GM12878 (cell line): ENCODE measurements at places on chromosomes 2 and 18. TPM values are rescaled to one million over a fixed set of nuclear protein-coding genes. Genes with fewer than 3 reads are reported as not detected.

MSH2 gene
- 51.1 and 53.8 TPM in 2 replicates for total RNA-seq

ITPRIPL1 gene
- total RNA-seq: 23.8 and 28.7 TPM in 2 replicates

ASB18 gene
- total RNA-seq: not detected in 2 replicates

GRCh38 chr2:173232956-173233744 is 121.5 kb upstream of the CDCA7 start:
- H3K36me3 ChIP-seq: no peaks in the 10 kb centered on the region
- H3K27me3 ChIP-seq: no peaks in the 10 kb centered on the region
- no peak overlapping the region for H3K27ac ChIP-seq
- H3K4me3 ChIP-seq: no peak overlapping the region
- no peaks in the 10 kb centered on the region for H3K4me1 ChIP-seq
- DNase-seq: no peak

DNA sequence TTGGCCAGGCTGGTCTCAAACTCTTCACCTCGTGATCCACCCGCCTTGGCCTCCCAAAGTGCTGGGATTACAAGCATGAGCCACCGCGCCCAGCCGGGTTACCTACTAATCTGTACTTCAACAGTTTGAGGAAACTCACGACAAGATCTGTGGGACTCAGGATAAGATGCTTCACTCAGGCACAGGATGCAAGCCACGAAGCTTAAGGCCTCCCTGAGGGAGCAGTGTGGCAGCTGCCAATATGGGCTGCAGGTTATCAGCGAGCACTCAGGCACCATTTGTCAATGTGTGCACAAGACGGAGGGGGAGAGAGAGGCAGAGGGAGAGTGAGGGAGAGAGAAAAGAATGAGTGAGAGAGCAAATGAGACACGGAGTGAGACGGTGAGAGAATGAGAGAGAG is 173.6 kb upstream of the RAB6C start:
- no peak for DNase-seq
- H3K4me3 ChIP-seq: no peak overlapping the region
- H3K27ac ChIP-seq: no peak overlapping the region
- no peaks in the 10 kb centered on the region for H3K36me3 ChIP-seq

KIF1A gene
- total RNA-seq: 0.51 and 0.95 TPM in 2 replicates

DNA sequence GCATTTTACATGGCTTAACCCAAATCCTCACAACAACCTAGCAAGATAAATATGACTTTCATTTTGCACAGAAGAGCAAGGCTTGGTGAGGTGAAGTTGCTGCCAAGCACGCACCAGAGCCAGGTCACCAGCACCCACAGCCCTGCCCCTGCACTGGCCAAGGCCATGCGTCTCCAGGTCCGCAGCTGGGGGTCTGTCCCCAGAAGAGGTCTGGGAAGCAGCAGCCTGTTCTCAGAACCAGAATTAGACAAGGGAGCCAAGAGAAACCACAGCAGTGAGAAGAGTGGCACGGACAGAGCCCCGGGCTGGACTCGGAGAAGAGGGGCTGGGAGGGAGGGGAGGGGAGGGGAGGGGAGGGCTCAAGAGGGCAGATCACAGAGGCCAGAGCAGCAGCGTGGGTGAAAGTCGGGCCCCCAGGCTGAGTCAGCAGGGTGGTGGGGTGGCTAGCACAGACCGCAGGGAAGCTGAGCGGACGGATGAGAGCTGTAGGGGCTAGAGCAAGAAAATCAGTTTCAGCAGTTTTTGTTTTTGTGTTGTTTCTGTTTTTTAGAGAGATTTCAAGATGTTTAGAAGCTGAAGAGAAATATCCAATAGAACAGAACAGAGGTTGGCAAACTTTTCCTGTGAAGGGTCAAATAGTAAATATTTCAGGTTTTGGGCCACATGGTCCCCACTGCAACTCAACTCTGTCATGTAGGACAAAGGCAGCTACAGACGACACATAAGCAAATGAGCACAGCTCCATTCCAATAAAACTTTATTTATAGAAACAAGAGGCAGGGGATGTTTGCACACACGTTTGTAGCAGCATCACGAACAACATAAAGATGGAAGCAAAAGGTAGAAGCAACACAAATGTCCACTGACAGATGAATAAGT is 7.4 kb upstream of the MTERF4 start:
- H3K4me1 ChIP-seq: peaks cover 33% of the 10 kb centered on the region
- no peaks in the 10 kb centered on the region for H3K27me3 ChIP-seq
- H3K36me3 ChIP-seq: peaks cover 12% of the 10 kb centered on the region
- peak overlapping the region; percentile 11 for H3K4me3 ChIP-seq
- DNase-seq: no peak

REG1B gene
- total RNA-seq: 2.7 and 3.9 TPM in 2 replicates

- DNase-seq: no peak
- peaks cover 2% of the 10 kb centered on the region; the same call in 1 of the 2 replicates for H3K27me3 ChIP-seq
- H3K27ac ChIP-seq: no peak overlapping the region
- H3K4me1 ChIP-seq: no peaks in the 10 kb centered on the region
- H3K36me3 ChIP-seq: no peaks in the 10 kb centered on the region
These were observed 19.0 kb upstream of the IGFBP5 start for GRCh38 chr2:216714376-216714775.

CEP68 gene
- 10.8 and 11.1 TPM in 2 replicates for total RNA-seq

- H3K27me3 ChIP-seq: no peaks in the 10 kb centered on the region
- no peak for DNase-seq
- peaks cover 5% of the 10 kb centered on the region for H3K4me1 ChIP-seq
- no peak overlapping the region for H3K27ac ChIP-seq
These were observed 48.4 kb downstream of the TANK start for GRCh38 chr2:161208527-161209139.

- DNase-seq: peak; percentile 17
- no peaks in the 10 kb centered on the region for H3K36me3 ChIP-seq
- no peaks in the 10 kb centered on the region for H3K27me3 ChIP-seq
- no peaks in the 10 kb centered on the region for H3K4me1 ChIP-seq
These were observed 101.9 kb downstream of the NOL4 start for GRCh38 chr18:34122724-34123334.

GRCh38 chr2:107775791-107776190 is 50.9 kb upstream of the RGPD4 start:
- no peak for DNase-seq
- no peaks in the 10 kb centered on the region for H3K27me3 ChIP-seq
- H3K27ac ChIP-seq: no peak overlapping the region
- H3K4me1 ChIP-seq: no peaks in the 10 kb centered on the region

CENPA gene
- 32.1 and 33.7 TPM in 2 replicates for total RNA-seq

PTPRN gene
- total RNA-seq: not detected in 2 replicates

DNA sequence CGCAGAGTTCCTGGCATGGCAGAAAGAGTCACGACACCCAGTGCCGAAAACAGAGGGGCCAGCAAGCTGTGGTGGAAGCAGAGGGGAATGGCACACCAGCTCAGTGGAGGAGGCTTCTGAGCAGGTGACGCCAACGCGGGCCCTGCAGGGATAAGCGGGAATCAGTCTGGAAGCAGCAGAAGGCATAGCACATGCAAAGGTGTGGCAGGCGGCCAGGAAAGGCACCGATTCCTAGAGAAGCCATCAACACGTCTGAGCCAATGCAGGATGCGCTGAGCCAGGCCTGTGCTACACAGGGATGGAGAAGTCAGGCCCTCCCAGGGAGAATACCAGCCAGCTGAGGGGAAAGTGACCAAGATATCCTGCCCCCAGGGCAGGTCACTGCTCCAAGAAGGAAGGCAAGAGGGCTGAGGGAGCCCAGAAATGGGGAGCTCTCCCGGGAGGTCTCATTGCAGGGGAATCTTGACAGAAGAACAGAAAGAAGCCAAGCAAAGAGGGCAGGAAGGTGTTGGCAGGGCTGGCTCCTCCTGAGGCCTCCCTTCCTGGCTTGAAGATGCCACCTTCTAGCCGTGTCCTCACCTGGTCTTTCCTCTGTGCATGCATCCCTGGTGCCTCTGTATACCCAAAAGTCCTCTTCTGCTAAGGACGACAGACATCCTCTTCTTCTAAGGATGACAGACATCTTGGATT is 16.3 kb downstream of the TEX51 start:
- H3K36me3 ChIP-seq: no peaks in the 10 kb centered on the region
- no peaks in the 10 kb centered on the region for H3K4me1 ChIP-seq
- DNase-seq: no peak
- H3K27me3 ChIP-seq: no peaks in the 10 kb centered on the region
- H3K27ac ChIP-seq: no peak overlapping the region

- peaks cover 18% of the 10 kb centered on the region for H3K36me3 ChIP-seq
- peaks cover 2% of the 10 kb centered on the region; the same call in 1 of the 2 replicates for H3K4me1 ChIP-seq
- no peak overlapping the region for H3K4me3 ChIP-seq
These were observed 109.6 kb upstream of the EML6 start for GRCh38 chr2:54613794-54614257.

- H3K4me3 ChIP-seq: no peak overlapping the region
- no peaks in the 10 kb centered on the region for H3K36me3 ChIP-seq
- no peak for DNase-seq
- no peaks in the 10 kb centered on the region for H3K4me1 ChIP-seq
- no peak overlapping the region for H3K27ac ChIP-seq
- H3K27me3 ChIP-seq: no peaks in the 10 kb centered on the region; the same call in none of the 2 replicates
These were observed 82.1 kb downstream of the ZBTB7C start for GRCh38 chr18:48326901-48327675.

GRCh38 chr2:196170606-196171247 is 651 bp downstream of the STK17B start:
- peak overlapping the region; percentile 87 for H3K27ac ChIP-seq
- no peaks in the 10 kb centered on the region for H3K27me3 ChIP-seq
- H3K4me3 ChIP-seq: peak overlapping the region; percentile 98

DNA sequence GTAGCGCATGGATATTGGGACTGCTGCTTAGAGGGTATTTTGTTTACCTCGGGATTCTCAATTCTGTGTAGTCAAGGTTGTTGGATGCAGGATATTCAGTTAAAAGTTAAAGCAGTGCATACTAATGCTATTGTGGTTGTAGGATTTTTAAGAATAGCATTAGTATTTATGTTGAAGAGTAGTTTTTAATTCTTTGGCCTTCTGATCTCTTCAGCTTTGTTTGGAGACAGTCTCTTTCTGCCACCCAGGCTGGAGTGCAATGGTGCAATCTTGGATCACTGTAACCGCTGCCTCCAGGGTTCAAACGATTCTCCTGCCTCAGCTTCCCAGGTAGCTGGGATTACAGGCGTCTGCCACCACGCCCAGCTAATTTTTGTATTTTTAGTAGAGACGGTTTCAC is 1.5 kb downstream of the RHBDD1 start:
- peak overlapping the region; percentile 97 for H3K27ac ChIP-seq
- H3K36me3 ChIP-seq: no peaks in the 10 kb centered on the region
- no peak for DNase-seq
- H3K4me3 ChIP-seq: peak overlapping the region; percentile 79
- no peaks in the 10 kb centered on the region for H3K27me3 ChIP-seq

ZNF397 gene
- 11.2 and 11.6 TPM in 2 replicates for total RNA-seq

DNA sequence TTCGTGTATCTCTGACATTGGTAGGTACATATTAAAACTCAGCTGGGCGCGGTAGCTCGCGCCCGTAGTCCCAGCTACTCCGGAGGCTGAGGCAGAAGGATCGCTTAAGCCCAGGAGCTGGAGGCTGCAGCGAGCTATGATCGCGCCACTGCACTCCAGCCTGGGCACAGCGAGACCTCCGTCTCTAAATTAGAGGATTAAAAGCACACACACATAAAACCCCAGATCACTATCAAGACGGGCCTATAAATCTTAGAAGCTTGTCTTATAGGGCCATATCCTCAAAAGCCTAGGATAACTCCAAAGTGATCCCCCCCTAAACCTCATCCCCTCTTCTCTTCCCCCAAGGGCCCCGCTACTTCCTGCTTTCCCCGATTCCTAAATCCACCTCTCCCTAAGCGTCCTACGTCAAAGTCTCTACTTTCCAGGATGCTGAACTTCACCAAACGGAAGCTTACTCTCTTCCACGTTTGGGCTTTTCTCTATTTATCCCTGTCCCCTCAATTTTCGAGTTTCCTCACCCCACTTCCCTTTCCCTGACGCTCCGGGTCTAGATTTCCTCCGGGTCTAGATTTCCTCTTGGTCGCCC is 707 bp downstream of the KRCC1 start:
- DNase-seq: no peak
- peaks cover 4% of the 10 kb centered on the region for H3K4me1 ChIP-seq
- no peaks in the 10 kb centered on the region for H3K36me3 ChIP-seq

- H3K27me3 ChIP-seq: peaks cover 2% of the 10 kb centered on the region; the same call in 1 of the 2 replicates
- H3K27ac ChIP-seq: no peak overlapping the region
- H3K4me3 ChIP-seq: no peak overlapping the region
- no peaks in the 10 kb centered on the region for H3K36me3 ChIP-seq
- no peaks in the 10 kb centered on the region for H3K4me1 ChIP-seq
- no peak for DNase-seq
These were observed 67.2 kb upstream of the TMEM17 start for GRCh38 chr2:62573137-62573731.

GRCh38 chr2:173001664-173002604 is 73.7 kb upstream of the MAP3K20 start:
- no peaks in the 10 kb centered on the region for H3K36me3 ChIP-seq
- H3K4me3 ChIP-seq: no peak overlapping the region
- H3K4me1 ChIP-seq: no peaks in the 10 kb centered on the region

KATNAL2 gene
- 1.9 and 2.1 TPM in 2 replicates for total RNA-seq

GRCh38 chr2:8540552-8541055 is 141.3 kb upstream of the ID2 start:
- no peak overlapping the region for H3K27ac ChIP-seq
- H3K27me3 ChIP-seq: no peaks in the 10 kb centered on the region
- no peak for DNase-seq
- H3K36me3 ChIP-seq: no peaks in the 10 kb centered on the region

RIT2 gene
- total RNA-seq: not detected in 2 replicates

- peak; percentile 74 for DNase-seq
- H3K36me3 ChIP-seq: no peaks in the 10 kb centered on the region
- peak overlapping the region; percentile 83 for H3K27ac ChIP-seq
- H3K27me3 ChIP-seq: no peaks in the 10 kb centered on the region
These were observed 126.6 kb downstream of the UBE2E3 start for GRCh38 chr2:181106789-181107627.

DNA sequence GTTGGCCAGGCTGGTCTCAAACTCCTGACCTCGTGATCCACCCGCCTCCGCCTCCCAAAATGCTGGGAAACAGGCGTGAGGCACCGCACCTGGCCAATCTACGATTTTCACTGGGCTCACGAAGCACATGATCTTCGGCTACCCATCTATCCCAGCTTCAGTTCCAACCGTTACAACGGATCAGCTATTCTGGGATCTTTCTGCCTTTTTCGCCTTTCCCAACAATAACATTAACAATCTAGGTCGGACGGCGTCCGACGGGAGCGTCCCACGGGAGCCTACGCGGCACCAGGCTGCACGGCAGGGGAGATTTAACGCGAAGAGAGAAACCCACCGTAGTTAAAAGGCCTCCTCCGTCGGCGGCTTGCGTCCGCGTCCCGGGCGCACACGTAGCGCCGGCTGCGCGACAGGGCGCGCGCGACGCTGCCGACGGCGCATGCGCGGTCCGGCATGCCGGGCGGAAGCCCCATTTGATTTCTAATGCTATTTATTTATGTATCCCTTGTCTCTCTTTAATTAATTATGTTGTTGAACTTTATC is at the start of gene MSL3B:
TSS of gene MSL3B (minus strand) at position 394 of the 540 bp plus-strand sequence.
- H3K4me3 ChIP-seq: peak within 1 kb of the TSS; percentile 76
- H3K27ac ChIP-seq: peak within 1 kb of the TSS; percentile 62
- DNase-seq: no peak

QPCT gene
- total RNA-seq: 0.15 and 0.16 TPM in 2 replicates

GRCh38 chr2:213067888-213068287 is 83.5 kb downstream of the IKZF2 start:
- DNase-seq: no peak
- H3K4me3 ChIP-seq: no peak overlapping the region
- H3K27me3 ChIP-seq: no peaks in the 10 kb centered on the region
- H3K36me3 ChIP-seq: no peaks in the 10 kb centered on the region
- peaks cover 3% of the 10 kb centered on the region; the same call in 1 of the 2 replicates for H3K4me1 ChIP-seq

NEB gene
- total RNA-seq: 0.05 and 0.40 TPM in 2 replicates
